ENCODE measurements at places on chromosomes 1 and 21.

GRCh38 chr1:8671306-8671917 lies 146.0 kb downstream of the RERE start:
- no peak overlapping the region for H3K27ac ChIP-seq
- H3K36me3 ChIP-seq, result no peaks in the 10 kb centered on the region
- DNase-seq, result no peak
- H3K4me1 ChIP-seq, result peaks cover 10% of the 10 kb centered on the region
- no peaks in the 10 kb centered on the region for H3K27me3 ChIP-seq
- H3K4me3 ChIP-seq, result no peak overlapping the region

DNA sequence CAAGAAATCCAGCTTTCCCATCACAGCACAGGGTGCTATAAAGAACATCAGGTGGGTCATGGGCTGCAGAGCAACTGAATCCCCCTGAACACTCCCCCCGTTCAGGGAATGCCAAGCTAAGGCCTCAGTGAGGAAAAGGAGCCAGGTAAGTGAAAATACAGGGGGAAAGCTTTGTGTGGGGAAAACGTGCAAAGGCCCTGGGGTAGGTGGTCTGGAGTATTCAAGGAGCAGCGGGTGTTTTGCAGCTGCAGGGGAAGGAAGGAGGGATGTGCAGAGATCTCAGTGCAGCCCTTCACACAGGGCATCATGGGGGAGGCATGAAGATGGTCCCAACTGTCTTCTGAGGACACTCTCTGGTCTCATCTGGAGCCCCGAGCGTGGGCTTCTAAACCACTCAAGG lies 119.2 kb downstream of the ETS2 start:
- H3K27ac ChIP-seq, result no peak overlapping the region
- peaks cover 6% of the 10 kb centered on the region for H3K4me1 ChIP-seq
- no peaks in the 10 kb centered on the region for H3K36me3 ChIP-seq
- no peaks in the 10 kb centered on the region for H3K27me3 ChIP-seq
- DNase-seq, result no peak

GRCh38 chr1:151978922-151979321 lies 14.7 kb downstream of the S100A10 start:
- H3K27me3 ChIP-seq, result no peaks in the 10 kb centered on the region
- H3K4me3 ChIP-seq, result no peak overlapping the region
- no peak for DNase-seq
- no peak overlapping the region for H3K27ac ChIP-seq

- no peaks in the 10 kb centered on the region for H3K36me3 ChIP-seq
- DNase-seq, result no peak
- H3K27me3 ChIP-seq, result no peaks in the 10 kb centered on the region
- H3K27ac ChIP-seq, result no peak overlapping the region
- no peaks in the 10 kb centered on the region for H3K4me1 ChIP-seq
Measured at GRCh38 chr1:50822035-50822776, 137.9 kb downstream of the FAF1 start.

DNA sequence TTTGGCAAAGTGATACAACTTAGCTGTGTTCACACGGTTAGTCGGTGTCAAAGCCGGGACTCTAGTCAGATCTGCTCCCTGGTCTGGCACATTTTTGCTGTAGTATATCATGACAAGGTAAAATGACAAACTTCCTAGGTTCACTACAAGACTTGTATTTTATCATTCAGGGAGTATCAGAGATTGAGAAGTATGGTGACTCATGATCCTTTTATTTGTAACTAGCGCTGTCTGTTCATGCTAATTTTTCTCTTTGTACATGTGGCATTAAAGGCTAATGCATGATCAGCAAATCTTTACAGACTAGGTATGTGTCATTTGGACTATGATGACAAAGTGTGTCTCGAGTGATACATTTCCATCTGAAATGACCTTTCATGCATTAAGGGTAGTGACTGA lies 326.7 kb downstream of the SIPA1L2 start:
- DNase-seq, result no peak
- H3K27me3 ChIP-seq, result no peaks in the 10 kb centered on the region
- H3K36me3 ChIP-seq, result no peaks in the 10 kb centered on the region
- no peak overlapping the region for H3K27ac ChIP-seq

DNA sequence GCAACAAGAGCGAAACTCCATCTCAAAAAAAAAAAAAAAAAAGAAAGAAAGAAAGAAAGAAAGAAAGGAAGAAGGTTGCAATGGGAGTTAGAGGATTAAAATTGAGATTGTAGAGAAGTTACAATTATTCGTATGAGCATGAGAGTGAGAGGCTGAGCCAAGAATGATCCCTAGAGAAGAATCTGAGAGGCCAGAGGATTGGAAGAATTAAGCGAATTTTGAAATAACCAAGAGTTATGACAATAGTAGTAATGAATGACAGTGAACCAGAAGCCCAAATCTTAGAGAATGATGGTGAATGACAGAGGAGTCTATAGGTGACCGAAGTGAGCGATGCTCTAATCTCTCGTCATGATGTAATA lies 369 bp upstream of the ZYG11B start:
- peaks cover 10% of the 10 kb centered on the region for H3K4me1 ChIP-seq
- peak overlapping the region; percentile 69 for H3K4me3 ChIP-seq
- no peak overlapping the region for H3K27ac ChIP-seq
- DNase-seq, result no peak
- H3K27me3 ChIP-seq, result no peaks in the 10 kb centered on the region

DNA sequence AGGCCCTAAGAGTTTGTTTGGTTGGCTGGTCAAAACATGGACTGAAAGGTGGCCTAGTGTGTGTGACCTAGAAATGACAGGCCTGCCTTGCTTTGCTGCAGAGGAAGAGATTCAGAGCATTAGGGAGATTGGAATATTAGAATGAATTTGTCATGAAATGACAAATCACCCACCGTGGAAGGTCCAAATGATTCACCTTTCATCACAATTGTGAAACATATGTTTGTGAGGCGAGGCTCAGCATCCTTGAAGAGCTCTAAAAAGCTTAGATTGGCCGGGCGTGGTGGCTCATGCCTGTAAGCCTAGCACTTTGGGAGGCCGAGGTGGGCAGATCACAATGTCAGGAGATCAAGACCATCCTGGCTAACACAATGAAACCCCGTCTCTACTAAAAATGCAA lies 5.5 kb downstream of the LCE1B start:
- H3K27me3 ChIP-seq, result no peaks in the 10 kb centered on the region
- H3K4me1 ChIP-seq, result no peaks in the 10 kb centered on the region
- no peak for DNase-seq
- H3K27ac ChIP-seq, result no peak overlapping the region

GRCh38 chr1:43345120-43345519 lies 7.5 kb downstream of the MPL start:
- no peak overlapping the region for H3K27ac ChIP-seq
- H3K4me3 ChIP-seq, result no peak overlapping the region
- no peak for DNase-seq
- H3K4me1 ChIP-seq, result peaks cover 5% of the 10 kb centered on the region
- H3K36me3 ChIP-seq, result no peaks in the 10 kb centered on the region
- H3K27me3 ChIP-seq, result no peaks in the 10 kb centered on the region
